ENCODE measurements at places on chromosomes 7 and 10. TPM values are rescaled to one million over a fixed set of nuclear protein-coding genes. Genes with fewer than 3 reads are reported as not detected.

EVX1 gene
- total RNA-seq: not detected

COL28A1 gene
- total RNA-seq: 2.0 TPM

PNLIP gene
- total RNA-seq: not detected

ARF5 gene
- 88.6 TPM for total RNA-seq

CHN2 gene
- 14.2 TPM for total RNA-seq

POMZP3 gene
- 10.8 TPM for total RNA-seq
